ENCODE measurements at places on chromosomes 5 and 9. TPM values are rescaled to one million over a fixed set of nuclear protein-coding genes. Genes with fewer than 3 reads are reported as not detected.

Gene GPR150
- total RNA-seq = under 0.01 TPM

Gene SPATA31A3
- not detected for total RNA-seq

Gene FRMPD1
- total RNA-seq = 6.3 TPM

Gene TMEM252
- total RNA-seq = not detected

Gene LPAR1
- 45.9 TPM for total RNA-seq

Gene SLCO4C1
- total RNA-seq = 1.0 TPM

Gene SPATA9
- 1.0 TPM for total RNA-seq

Gene RNF180
- 2.6 TPM for total RNA-seq

Gene ZBTB34
- total RNA-seq = 17.2 TPM

Gene IL3
- total RNA-seq = not detected

Gene FGF18
- 3.1 TPM for total RNA-seq

Gene EMB
- total RNA-seq = 3.7 TPM

Gene ECSCR
- total RNA-seq = 17.2 TPM

Gene C8G
- not detected for total RNA-seq

Gene SMIM33
- total RNA-seq = not detected

Gene NEK6
- total RNA-seq = 15.7 TPM

Gene PLEKHG4B
- total RNA-seq = 0.52 TPM

Gene SLC9A3
- 1.6 TPM for total RNA-seq

Data from skeletal muscle tissue (tissue), 5 donors.